ENCODE measurements at places on chromosomes 16 and 17.

DNA sequence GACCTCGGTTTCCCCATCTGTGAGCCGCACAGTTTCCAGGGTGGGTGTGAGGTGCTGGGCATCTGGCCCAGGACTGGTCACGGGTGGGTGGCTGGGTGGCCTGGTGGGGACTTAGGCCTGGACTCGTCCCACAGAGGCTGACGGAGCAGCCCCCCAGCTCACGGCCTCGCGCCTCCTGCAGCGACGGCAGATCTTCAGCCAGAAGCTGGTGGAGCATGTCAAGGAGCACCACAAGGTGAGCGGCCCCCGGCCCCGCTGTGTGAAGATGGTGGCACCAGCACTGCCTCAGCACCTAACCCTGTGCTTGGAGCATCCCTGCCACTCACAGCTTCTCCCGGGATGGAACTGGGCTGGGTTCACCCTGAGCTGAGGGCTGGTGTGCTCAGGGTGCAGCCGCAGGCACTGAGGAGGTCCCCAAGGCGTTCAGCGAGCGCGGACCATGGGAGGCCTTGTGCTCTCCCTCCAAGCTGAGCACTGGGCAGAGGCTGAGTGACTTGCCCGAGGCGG, 2.4 kb downstream of the CDT1 start:
- no peak for DNase-seq

DNA sequence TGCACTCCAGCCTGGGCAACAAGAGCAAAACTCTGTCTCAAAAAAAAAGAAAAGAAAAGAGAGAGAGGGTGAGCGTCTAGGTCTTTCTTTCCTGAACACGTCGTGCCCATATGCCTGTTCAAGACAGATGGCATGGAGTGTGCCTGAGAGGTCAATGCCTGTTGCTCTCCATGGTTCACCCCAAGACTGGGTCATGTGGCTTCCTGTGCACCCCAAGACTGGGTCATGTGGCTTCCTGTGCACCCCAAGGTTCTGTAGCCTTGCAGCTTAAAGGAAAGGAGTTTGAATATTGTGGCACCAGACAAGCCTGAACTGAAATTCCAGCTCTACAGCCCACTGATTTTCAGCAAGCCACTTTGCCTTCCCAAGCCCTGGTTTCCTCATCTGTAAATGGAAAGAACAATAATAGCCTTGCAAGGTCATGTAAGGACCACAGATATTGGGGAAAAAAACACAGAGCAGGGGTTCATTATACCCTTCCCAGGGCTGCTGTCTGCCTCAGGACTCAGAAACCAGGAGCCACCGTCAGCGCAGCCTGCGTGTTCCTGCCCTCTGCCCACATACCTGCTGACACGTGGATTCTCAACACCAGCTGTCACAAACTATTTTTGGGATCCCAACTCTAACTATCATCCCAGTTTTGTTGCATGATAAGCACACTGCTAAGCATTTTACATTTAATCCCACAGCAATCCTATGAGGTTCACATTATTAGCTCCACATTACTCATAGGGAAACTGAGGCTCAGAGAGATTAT, 18.0 kb upstream of the NAGS start:
- DNase-seq = no peak

GRCh38 chr17:80970044-80970761, 21.4 kb upstream of the CHMP6 start:
- no peak for DNase-seq

DNA sequence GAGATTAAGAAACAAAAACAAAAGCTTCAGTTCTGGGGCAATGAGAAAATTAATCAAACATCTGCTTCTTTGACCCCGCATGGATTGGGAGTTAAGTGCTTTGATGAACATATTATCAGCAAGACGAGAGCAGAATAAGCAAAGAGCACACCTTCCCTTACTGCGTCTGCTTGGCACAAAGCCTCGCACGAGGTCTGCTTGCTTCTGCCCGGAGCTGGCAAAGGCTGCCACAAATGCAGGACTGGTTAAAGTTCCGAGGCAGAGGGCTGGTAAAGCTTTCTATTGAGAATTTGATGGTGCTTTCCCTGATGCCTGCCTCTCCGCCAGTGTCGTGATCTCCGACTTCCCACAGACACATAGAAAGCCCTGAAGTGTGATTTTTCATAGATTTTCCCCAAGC, 17.0 kb downstream of the VAT1L start:
- DNase-seq = no peak

DNA sequence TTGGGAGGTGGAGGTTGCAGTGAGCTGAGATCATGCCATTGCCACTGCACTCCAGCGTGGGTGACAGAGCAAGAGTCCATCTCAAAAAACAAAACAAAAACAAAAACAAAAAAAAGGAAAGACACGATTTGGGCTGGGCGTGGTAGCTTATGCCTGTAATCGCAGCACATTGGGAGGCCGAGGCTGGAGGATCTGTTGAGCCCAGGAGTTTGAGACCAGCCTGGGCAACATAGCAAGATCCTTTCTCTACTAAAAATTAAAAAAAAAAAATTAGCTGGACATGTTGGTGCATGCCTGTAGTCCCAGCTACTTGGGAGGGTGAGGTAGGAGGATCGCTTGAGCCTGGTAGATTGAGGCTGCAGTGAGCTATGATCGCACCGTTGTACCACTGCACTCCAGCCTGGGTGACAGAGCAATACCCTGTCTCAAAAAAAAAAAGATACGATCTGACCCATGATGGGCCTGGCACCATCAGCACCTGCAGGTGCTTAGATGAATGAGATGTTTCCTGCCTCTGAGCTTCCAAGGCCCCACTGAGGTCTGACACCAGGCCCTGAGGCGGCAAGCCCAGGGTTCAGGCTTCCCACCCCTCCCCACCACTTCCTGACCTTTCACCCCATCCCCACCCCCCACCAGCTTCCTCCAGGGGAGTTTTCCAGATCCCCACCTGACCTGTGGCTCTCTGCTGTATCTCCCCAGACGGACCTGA, 21.7 kb downstream of the ATP2A1 start:
- DNase-seq = no peak

GRCh38 chr16:88527186-88527936, 42.8 kb upstream of the ZC3H18 start:
- no peak for DNase-seq

DNA sequence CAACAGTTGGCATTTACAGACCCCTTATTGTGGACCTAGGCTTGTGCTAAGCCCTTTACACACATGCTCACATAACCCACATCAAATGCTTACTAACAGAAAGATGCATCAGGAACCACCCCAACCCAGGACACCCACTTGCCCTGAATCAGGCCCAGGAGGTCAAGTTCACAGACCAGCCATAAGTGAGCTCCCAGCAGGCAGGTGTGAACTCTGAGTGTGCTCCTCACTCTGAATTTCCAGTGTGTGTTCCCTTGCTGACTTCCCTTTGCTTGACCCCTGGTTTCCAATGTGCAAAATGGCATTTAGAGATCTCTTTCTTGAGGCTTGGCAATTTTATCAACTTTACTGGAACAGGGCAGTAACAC, 87.0 kb downstream of the BMERB1 start:
- no peak for DNase-seq

DNA sequence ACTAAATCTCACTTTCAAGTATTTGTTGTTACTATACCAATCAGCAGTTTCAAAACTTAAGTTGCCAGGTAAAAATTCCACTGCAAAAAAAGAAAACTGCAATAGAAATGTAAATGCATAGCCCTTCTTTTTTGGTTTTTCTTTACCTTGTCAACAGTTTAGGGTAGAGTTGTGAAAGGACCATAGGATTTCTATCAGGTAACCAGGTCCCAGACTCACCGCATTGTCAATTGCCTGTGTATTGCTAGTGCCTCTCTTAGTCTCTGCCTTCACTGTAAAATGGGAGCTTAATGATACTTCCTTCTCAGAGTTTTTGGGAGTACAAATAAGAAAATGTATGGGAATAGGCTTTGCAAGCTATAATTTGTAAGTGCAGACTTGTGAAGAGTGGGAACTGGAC, 145.0 kb downstream of the FTO start:
- no peak for DNase-seq

GRCh38 chr17:58088624-58089023, 5.4 kb downstream of the DYNLL2 start:
- DNase-seq = no peak

DNA sequence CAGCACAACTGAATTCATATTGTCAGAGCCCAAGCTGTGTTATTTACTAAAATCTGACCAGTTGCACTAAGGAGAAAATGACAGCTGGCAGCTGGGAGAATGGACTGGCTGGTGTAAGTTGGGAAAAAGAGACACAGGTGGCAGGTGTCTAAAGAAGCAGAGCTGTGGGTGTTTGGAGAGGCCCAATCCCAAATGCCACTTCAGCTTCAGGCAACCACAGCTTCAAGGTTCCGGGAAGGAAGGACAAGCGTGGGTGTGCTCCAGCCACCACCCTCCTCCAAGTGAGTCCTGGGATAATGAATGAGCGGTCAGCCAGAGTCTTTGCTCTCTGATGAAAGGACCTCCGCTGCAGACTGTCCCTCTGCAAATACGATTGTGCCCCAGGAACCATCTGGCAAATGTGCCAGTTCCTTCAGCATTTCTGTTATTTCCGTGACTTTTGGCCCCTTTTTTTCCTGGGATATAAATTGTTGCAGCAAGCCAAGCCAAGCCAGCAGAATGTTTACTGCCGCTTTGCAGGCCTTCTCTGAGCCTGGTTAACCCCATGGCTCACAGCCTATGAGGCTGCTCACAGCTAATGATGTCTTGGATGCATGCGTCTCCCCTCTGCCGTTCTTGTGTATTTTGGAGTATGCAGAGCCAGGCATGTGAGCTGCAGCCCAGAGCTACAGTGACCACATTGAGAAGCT, 9.5 kb upstream of the RHBDL3 start:
- no peak for DNase-seq

DNA sequence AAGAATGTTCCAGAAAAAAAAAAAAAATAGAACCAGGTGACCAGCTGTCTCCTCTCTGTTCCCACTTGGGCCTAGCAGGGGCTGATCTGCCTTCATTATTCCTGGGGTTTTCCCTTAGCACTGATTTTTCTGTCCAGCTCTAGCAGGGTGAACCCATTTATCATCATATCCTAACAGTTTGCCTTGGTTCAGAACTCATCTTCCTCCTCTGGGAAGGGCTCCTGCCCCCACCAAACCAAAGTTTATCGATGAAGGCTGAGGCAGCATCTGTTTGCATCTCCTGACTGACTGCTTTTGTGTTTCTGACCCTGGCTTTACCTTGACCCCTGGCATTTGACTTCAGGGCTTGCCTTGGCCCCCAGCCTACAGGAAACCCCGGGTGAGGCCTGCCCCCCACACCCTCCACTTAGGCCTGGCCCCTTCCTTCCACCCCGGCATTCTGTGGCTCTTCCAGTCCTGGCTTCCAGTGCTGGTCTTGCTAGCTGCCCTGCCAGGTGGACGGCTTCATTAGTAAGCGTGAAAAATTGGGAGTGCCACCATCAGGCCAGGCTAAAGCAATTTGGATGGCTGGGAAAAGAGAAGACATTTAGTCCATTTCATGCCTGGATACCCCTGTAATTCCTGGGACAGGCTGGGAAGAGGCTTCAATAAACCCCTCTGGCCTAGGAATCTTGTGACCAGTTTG, 164.9 kb downstream of the CCDC182 start:
- no peak for DNase-seq

DNA sequence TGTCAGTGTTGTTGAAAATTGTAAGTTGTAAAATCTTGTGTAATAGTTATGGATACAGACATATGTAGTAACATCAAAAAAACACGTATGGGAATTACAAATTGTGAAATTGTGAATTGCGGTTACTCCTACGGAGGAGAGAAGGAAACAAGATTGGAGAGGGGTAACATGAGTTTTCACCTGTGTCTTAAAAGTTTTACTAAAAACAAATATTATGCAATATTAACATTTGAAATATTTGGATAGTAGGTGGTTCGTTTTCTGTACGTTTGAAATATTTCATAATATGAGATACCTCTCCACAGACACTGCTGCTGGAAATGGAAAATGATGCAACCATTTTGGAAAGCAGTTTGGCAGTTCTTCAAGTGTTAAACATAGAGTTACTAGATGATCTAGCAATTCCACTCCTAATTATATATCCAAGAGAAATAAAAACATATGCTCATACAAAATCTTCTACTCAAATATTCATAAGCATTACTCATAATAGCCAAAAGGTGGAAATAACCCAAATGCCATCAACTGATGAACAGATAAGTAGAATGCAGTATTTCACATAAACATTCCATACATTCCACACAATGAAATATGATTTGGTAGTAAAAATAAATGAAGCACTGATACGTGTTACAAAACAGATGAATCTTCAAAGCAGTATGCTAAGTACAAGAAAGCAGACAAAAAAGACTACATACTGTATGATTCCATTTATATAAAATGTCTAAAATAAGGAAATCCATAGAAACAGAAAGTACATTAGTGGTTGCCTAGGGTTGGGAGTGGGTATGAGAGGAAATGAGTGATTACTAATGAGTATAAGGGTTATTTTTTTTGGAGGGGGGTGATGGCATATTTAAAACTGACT, 40.7 kb upstream of the ABCA10 start:
- DNase-seq = peak; percentile 19

DNA sequence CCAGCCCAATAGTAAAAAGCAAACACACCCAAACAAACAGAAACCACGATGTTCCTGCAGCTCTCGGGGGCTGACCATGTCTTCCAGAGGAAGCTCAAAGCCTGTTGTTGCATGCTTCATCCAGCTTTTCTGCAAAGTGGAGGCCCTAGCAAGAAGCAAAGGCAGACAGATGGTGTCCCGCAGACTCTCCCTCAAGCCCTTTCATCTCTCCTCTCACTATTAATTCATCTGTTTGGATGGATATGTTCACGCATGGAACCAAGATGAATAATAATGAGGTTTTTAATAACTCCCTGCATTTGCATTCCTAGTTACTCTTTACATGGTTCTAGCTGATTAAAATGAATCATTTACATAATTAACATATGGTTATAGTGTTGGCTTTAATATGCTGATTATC, 36.6 kb downstream of the RBFOX1 start:
- no peak for DNase-seq

DNA sequence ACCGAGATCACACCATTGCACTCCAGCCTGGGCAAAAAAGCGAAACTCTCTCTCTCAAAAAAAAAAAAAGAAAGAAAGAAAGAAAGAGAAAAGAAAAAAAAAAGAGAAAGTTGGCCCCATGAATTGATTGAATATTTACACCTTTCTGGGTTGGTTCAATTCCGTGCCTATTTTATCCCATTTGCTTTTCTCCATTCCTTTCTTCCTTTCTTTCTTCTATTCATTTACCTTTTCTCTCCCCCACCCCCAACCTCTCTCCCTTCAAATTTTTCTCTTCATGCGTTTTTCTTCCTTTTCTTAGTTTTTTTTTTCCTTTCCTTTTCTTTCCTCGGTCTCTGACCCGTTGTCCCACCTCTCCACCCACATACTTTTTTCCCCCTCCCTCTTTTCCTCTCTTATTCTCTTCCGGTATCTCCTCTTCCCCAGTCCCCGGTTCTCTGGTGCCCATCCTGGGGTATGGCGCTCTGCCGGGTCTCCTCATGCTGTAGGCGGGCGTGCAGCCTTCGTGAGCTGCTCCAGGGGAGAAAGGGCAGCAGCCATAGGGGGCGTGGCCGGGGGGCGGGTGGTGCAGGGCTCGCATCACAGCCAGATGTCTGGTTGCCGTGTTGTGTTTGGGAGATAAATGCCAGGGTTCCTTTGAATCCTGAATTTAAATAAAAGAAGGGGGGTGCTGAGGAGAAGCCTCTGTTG, 5.3 kb upstream of the COL1A1 start:
- no peak for DNase-seq
